ENCODE measurements at places on chromosomes 13 and 19.
A peak's percentile ranks its signal among the peaks of the same experiment; 100 is the strongest.

DNA sequence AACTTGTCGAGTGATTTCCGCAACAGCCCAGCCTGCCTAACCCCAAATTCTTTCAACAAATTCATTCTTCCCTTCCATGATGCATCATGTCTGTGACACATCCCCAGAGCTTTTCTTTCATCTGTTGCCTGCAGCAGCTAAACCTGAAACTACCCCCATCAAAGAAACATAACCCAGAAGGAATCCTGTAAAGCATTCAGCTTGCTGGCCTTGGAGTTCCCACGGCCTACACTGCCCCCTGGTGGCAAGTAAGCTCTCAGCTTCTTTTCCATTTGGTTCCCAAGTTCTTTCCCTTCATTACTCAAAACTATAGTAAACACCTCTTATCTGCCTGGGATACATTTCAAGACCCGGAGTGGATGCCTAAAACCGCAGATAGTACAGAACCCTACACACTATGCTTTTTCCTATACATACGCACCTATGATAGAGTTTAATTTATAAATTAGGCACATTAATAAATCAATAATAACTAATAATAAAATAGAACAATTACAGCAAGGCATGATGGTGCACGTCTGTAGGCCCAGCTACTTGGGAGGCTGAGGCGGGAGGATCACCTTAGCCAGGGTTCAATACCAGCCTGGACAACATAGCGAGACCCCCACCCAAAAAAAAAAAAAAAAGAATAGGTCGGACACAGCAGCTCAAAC lies 7.4 kb downstream of the ETHE1 start:
- DNase-seq, result no peak

- no peak for DNase-seq
Observed at GRCh38 chr19:58439576-58440554, at the start of gene ZNF132. TSS of gene ZNF132 (minus strand) at chr19:58440153. CDS start at chr19:58439821, 332 bp downstream.

- no peak for DNase-seq
Observed at GRCh38 chr13:44155422-44156293, 218.0 kb upstream of the SERP2 start.

GRCh38 chr13:77732287-77732686 lies 34.8 kb downstream of the SLAIN1 start:
- no peak for DNase-seq

GRCh38 chr13:49113526-49114286 lies 106.4 kb upstream of the MLNR start:
- DNase-seq, result no peak

DNA sequence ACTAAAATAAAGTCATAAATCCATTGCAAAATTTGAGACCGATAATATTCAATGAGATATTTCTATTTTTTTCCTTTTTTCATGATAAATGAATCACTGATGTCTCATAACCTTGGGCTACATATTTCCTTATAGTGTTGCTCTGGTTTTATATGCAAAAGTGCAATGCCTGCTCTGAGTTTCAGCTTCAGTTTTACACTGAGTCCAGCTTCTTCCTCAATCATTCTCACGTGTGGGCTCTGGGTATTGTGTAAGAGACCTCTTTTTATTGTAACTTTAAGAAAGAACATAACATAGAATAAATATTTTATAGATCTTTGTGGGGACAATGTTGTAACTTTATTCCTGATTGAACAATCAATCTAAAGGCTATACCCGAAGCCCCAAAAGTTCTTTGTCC lies 280.2 kb upstream of the EDNRB start:
- no peak for DNase-seq

DNA sequence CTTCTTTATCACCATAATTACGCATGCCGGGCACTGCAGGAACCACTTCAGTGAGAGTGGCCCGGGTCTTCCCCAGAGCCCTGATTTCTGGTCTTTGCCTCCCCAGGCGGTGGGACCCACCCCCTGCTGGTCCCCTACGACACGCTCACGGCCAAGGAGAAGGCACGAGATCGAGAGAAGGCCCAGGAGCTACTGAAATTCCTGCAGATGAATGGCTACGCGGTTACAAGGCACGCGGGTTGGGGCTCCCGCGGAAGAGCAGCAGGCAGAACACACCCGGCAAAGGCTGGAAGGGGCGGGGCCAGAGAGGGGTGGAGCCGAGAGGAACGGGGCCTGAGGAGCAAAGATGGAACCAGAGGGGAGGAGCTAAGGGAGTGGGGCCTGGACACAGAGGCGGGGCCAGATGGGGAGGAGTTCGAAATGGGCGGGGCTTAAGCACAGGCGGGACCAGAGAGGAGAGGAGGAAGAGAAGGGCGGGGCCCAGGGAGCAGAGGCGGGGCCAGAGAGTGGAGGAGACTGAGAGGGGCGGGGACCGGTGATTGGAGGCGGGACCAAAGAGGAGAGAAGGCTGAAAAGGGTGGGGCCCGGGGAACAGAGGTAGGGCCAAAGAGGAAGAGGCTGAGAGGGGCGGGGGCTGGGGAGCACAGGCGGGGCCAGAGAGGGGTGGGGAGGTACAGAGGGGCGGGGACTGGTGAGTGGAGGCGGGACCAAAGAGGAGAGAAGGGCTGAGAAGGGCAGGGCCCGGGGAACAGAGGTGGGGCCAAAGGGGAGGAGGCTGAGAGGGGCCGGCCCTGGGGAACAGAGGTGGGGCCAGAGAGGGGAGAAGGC lies 73.4 kb downstream of the RYR1 start:
- DNase-seq, result peak; percentile 93

DNA sequence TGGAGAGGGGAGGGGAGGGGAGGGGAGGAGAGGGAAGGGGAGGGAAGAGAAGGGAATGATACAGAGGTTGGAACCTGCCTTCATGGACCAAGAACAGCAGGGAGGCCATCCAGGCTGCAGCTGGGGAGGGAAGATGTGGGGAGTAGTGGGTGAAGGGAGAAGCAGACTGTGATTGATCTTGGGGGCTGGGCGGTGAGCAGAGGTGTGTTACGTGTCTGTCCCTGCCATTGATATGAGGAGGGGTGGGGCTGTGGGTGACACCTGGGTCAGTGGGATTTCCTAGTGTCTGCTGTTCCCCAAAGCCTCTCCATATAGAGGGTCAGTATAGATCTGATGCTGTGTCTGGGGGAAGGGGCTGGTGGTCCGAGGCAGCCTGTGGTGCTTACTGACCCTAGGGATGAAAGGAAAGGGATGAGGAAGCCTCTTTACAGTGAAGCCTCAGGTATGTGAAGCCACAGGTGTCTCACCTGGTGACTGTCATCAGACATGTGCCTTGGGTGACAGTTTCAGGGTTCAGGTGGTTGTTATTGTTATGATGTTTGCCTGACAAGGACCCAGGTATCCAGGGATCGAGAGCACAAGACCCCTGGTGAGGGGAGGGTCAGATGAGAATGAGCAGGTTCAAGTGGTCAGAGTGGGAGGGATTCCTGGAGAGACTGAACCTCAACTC lies 18.7 kb upstream of the CEACAM1 start:
- DNase-seq, result no peak

DNA sequence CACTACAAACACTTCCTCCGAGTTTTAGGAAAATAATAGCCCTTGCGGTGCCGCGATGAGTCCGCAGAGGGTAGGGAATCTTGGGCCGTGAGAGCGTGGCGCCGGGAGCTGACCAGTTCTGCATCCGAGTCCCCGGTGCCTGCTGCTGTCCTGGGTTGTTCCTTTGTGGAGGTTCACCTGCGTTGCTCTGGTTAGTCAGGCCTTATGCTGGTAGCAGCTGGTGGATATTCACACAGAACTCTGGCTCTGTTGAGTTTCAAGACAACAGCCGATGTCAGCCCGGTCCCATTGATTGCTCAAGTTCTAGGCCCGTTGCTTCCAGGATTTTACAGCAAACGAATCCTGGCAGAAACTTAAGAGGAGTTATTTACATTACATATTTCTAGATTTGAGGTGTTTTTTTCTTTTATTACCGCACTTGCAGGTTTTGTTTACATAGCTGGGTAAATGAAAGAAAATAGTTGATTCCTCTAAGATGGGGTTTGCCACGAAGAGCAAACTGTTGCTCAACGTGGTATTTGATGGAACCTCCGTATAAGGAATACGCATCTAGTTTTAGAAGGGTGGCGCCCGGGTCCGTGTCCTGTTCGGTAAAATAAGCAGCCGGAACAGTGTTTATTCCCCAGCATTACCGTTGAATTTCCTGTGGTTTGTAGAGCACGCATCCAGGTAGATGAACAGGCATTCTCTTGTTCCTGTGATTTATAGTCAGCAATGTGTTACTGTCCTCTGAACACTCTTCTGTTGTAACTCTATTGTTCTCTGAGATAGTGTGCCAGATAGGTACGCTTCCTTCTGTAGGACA lies 1.3 kb downstream of the CLDN10 start:
- no peak for DNase-seq

DNA sequence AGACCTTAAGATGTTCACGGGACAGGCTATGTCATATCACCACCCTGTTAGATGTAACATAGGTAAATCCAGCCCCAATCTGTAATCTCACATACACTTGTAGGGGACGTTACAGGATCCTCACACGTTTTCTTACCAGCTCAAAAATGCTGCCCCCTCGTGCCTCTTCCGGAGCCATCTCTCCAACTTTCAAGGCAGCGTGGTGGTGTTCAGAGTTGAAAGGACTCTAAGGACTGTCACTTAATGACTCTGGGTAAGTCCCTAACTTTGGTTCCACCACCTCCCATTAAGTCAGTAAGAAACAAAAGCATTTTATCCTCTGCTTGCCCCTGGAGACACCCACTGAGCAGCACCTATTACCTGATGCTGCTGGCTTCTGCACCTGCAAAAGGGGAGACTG lies 4.4 kb downstream of the MED26 start:
- no peak for DNase-seq

- no peak for DNase-seq
Observed at GRCh38 chr13:84645196-84646012, 763.1 kb upstream of the SLITRK1 start.

DNA sequence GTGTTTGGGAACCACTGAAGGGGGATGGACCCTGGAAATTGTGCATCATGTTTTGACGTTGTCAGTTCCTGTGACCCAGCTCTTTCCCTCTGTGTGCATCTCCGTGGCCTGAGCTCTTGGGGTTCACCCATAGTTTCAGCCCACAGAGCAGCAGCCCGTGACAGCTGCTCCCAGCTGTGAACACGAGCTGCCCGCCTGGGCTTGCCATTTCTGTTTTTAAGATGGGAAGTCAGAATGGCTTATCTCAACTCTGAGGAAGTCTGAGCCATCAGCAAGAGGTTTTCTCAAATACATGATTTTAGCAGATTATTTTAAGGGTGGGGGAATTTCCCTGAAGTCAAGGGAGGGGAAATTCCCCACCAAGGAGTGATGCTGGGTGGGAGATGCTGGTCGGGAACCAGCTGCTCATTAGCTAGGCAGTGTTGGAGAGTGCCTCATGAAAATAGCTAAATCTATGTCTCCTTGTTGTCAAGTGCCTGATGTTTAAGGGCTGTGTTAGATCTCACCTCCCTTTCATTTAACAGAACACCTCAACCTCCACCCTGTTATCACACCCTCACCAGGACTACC lies 34.8 kb upstream of the C1QTNF9 start:
- DNase-seq, result no peak

DNA sequence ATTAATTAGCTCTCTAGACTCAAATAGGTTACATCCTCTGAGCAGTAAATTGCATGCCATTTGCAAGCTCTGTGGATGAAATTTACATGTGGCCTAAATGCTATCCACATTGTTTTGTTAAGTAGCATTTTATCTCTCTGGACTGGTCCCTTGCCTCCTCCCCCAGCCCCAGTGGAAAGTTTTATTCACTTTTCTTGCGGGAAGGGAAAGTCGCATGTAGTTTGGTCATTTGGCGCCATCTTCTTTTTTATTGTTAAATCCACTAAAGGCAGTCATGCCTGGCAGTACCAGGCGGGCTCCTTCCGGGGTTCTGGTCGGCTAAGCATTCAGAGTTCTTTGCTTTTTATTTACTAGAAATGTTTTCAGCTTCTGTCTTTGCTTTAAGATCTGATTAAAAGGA lies 188.7 kb downstream of the TM9SF2 start:
- no peak for DNase-seq

DNA sequence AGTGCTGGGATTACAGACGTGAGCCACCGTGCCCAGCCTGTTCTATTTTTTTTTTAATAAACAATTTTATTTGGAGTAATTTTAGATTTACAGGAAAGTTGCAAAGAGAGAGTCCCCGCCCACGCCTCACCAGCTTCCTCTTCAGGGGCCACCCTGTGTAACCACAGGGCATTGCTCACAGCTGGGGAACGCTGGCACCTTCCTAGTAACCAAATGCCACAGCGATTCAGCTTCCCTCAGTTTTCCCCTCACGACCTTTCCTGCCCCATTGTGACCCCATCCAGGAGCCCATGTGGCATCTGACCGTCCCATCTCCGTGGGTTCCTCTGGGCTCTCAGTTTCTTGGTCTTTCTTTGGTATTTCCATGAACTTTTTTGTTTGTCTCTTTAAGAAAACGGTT lies 83.9 kb downstream of the GNG7 start:
- no peak for DNase-seq

DNA sequence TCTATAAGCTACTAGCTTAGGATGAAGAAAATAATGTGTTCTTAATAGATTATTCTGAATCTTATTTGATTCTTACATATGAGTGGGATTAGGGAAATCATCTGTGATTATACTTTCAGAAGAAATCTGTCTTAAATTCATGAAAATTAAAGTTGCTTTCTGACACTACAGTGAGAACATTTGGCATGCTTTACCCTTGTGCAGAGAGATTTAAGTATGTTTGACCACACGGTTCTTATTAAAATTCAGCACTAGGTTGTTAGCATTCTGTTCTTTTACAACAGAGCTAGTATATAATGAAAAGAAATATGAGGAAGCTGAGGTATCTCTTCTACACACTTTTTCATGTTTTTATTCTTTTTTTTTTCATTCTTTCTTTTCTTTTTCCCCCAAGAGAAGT lies 2723.9 kb downstream of the PCDH9 start:
- no peak for DNase-seq

GRCh38 chr13:33537026-33537425 lies 251.5 kb upstream of the STARD13 start:
- no peak for DNase-seq

DNA sequence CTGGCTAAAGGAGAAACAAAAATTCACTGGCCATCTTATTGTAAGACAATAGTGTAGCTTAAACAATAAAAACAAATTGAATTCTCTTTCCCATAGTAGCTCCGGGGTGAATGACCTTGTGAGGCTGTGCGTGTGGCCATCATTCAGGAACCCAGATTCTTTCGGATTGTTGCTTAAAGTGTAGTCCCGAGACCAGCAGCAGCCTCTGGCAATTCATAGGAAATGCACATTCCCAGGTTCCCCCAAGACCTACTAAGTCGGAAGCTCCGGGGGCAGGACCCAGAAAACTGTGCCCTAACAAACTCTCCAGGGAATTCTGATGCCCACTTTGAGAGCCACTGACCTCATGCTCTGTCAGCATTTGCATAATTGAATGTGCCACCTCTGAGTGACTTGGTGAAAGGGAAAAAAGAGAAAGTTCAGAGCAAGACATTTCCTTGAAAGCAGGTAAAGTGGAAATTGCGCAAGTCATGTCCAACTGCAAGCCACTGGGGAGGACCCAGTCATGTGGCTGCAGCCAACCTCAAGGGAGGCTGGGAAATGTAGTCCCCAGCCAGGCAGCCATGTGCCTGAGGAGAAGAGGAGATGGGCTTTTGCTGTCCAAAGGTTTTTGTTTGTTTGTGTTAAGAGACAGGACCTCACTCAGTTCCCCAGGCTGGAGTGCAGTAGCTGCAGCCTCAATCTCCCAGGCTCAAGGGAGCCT lies 50.7 kb upstream of the PNMA8B start:
- DNase-seq, result no peak
